IMR-90 (cell line): ENCODE measurements at places on chromosomes 11 and 22. TPM values are rescaled to one million over a fixed set of nuclear protein-coding genes. Genes with fewer than 3 reads are reported as not detected.

DNA sequence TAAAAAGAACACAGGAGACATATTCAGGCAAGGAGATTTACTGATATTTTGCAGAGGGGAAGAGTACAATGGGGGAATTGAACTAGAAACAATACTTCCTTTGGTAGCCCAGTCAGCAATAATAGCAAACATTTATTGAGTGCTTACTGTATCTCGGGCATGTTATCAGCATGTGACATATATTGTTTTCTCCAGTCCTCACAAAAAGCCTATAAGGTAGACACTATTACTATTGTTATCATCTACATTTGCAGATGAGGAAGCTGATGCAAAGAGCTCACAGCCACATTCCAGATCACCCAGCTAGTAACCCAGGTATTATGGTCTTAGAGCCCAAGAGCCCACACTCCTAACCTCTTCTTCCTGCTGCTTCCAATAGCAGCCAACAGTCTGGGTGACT, 27.9 kb downstream of the NAV2 start:
- no peak for DNase-seq

- DNase-seq: no peak
Observed at GRCh38 chr11:87849216-87849615, 326.0 kb downstream of the RAB38 start.

DNA sequence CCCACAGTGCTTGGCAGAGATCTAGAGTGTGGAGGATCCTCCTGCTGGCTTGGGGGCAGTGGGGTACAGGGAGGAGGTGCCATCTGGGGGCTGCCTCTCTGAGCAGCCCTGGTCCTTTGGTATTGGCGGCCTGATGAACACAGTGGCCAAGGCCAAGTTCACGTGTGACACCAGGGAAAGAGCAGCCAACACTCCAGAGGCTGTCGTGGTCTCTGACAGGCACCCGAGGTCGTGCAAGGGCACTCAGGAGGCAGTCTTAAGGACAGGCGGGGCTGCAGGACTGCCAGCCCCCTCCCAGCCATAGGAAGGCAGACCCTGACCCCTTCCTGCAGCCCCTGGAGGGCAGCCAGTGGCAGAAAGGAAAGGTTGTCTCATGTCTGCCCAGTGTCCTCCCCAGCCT, 30.7 kb downstream of the PHF21B start:
- no peak for DNase-seq

KDM4E gene
- total RNA-seq: not detected in 2 replicates

- DNase-seq: no peak
Observed at GRCh38 chr22:49735411-49735900, 92.2 kb downstream of the BRD1 start.
